ENCODE measurements at places on chromosomes 1 and 21. TPM values are rescaled to one million over a fixed set of nuclear protein-coding genes. Genes with fewer than 3 reads are reported as not detected.

The NCMAP gene
- 0.05 TPM for total RNA-seq

The MYOG gene
- not detected for total RNA-seq

The SELP gene
- 0.97 TPM for total RNA-seq

The SLX9 gene
- 60.7 TPM for total RNA-seq

GRCh38 chr1:229342656-229343569 is at the start of gene CCSAP:
Gene CCSAP, minus strand, starts transcription at chr1:229343047. Its CDS starts 582 bp downstream, at chr1:229342465.
- peak; percentile 58 for DNase-seq

DNA sequence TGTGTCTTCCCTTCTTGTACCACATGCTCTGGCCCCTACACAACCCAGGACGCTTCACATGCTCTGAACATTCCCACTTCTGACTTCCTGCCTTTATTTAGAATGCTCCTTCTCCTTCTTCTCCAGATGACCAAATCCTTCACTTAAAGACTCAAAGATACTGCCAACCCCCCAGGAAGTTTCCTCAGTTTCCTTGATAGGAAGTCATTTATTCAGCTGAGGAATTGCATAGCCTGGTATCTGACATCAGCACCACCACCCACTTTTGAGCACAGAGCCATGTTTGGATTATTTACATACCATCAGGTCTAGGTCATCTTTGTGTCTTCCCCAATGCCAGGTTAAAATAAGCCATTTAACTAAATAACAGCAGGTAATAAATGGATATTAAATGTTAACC is 42.4 kb downstream of the GFI1 start:
- no peak for DNase-seq

DNA sequence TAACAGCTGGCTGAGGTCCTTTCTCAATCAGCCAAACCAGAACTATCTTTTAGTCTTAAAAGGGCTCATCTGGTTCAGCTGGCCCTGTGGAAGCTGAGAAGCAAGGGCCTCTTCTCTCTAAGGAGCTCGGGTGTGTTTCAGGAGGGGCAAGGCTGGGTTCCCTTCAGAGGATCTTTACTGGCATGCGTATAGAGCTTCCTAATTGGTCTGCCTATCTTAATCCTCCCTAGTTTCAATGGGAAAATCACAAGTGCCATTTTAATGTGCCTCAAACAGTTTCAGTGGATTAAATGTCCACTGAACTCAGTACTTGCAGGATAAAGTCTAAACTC is 81.5 kb upstream of the LBR start:
- no peak for DNase-seq

DNA sequence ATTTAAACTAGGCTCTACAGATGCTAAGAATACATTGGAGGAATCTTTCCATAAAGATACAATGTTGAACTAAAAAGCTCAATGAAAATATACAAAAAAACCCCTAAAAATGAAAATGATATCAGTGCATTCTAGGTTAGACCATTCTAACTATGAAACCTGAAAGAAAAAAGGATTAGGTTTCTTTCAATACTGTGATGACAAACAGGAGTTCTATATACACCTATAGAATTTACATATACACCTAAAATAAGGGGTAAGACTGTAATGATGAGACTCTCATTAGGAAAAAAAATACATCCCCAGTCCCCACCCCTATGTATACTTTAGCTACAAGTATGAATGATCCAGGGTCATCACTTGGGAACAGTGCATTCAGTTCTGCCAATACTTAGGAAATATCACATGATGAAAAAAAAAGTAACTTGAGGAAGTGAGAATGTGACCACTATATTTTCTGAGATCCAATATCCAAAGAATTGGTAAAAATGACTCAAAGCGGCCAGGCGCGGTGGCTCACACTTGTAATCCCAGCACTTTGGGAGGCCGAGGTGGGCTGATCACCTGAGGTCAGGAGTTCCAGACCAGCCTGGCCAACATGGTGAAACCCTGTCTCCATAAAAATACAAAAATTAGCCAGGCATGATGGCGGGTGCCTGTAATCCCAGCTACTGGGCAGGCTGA is 26.3 kb downstream of the SELENOF start:
- DNase-seq, result no peak

GRCh38 chr1:110420874-110421793 is 13.6 kb upstream of the LAMTOR5 start:
- peak; percentile 30 for DNase-seq

- DNase-seq, result no peak
Observed at GRCh38 chr1:21899987-21900386, 37.1 kb downstream of the HSPG2 start.
